ENCODE measurements at places on chromosomes 3 and 15.

GRCh38 chr3:156160647-156161046, 40.3 kb downstream of the KCNAB1 start:
- no peak for DNase-seq

- no peak for DNase-seq
Measured at GRCh38 chr3:35335703-35336102, 303.6 kb upstream of the ARPP21 start.

DNA sequence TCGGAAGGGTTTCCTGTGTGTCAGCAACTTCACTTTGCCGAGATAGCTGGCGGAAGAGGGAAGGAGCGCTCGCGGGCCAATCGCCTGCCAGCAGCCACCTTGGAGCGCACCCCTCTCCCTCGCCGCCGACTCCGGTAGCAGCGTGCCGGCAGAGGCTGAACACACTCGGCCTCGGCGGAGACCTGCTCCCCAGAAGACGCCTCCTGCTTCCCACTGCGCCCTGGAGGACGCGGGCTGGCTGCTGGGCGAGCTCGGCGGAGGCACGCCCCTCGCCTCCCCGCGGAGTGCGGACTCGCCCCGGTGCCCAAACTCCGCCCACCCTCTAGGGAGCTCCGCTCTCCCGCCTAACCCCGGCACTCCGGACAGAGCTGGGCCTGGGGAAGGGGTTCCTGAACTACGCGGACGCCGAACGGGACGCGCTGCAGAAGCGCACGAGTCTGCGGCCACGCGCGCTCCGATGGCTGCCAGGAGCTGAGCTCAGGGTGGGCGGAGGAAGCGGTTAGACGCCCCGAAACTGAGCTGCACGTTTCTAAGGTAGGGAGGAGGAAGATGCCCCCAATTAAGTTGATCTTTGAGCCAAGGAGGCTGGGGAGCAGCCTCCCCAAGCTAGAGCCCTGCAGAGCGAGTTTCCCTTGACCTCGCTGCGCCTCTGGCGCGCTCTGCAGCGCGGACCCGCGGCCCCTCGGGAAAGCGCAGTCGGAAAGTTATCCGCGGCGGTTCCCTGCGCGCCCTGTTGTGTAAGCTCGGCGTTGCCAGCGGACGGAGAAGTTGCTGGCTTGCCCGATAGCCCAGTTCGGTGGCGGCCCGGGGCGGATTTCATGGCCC, at the start of gene P2RY1:
TSS of gene P2RY1 (plus strand) at position 356 of the 825 bp plus-strand sequence. CDS start 652 bp downstream, outside the sequence.
- DNase-seq = no peak

DNA sequence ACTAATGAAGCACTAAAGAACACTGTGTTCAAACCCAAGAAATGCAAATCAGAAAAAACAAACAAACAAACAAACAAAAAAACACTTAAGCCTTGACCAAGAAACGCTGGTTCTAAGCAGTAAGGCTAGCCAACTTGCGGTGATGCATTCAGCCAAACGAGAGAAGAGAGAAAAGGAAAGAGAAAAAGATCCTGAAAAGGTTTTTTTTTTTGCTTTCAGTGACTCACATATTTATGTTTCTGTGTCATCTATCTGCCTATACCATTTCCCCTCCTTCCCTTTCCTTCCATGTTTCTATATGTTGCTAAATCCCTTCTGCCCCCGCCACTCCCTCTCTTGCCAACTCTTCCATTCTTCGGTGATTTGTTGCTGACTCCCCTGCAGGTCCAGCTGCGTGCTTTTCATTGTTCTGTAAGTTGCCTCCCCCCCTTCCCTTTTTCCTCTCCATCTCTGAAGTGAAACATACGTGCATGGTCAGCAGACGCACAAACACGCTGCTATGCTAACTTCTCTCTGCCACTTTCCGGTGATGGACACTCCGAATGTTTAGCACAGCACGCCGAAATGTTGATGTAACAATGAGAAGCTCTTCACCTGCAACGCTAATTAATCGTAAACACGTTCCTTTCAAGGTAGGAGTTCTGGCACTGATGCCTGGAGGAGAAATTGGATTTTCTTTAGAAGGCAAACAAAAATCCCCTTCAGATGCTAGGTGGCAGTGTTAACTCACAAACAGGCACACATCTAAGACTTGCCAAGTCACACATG, 154.4 kb downstream of the TUSC7 start:
- no peak for DNase-seq

GRCh38 chr15:83107841-83108181, 366 bp downstream of the TM6SF1 start:
- DNase-seq = no peak

DNA sequence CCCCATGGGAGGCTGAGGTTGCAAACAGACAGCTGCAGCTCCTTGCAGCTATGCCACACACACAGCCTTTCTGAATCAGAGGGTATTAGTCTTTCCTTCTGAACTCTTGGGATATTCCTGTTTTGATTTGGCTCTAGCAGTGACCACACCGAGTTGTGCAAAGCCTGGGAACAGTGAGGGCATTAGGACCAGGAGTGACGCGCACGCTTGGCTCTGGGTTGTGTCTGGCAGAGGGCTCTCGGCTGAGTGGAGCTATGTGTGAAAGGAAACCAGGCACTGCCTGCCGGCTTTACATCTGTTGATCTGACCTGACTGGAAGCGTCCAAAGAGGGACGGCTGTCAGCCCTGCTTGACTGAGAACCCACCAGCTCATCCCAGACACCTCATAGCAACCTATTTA, at the start of gene GALNT15:
TSS of gene GALNT15 (plus strand) at position 292 of the 400 bp plus-strand sequence. CDS start 472 bp downstream, outside the sequence.
- DNase-seq = peak; percentile 97

GRCh38 chr15:78302579-78303312, 3.3 kb upstream of the SKIC8 start:
- DNase-seq = no peak

DNA sequence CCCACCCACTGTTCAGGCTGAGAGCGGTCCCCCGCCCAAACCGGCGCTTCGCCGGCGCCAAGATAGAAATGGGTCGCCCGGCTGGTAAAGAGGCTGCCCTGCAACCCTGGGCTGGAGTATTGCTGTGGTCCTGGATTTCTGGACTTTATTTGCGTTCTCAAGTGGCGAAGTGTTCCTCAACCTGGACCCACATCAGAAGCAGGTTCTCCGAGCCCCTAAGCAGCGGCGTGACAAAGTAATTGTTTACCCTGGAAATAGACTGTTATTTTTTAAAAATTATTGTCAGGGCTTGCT, 481 bp upstream of the DYNC1LI1 start:
- no peak for DNase-seq

DNA sequence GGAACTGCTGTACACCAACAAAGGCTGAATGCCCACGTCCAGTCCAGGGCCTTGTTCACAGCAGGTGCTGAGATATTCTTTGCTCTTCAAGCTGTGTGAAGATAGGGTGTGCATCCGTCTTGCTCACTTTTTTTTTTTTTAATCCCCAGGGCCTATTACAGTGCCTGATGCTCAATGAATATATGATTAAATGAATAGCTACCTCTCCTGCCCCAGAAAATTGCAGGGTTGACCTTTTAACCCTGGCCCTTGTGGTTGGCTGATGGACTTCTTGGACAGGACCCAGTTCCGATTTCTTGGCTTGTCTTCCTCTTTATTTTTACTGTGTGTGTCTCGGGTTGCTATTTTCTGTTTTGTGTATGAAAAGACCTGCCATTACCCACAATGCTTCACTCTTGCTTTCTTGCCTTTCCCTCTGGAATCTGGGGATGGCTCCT, 2.9 kb upstream of the FYTTD1 start:
- no peak for DNase-seq

DNA sequence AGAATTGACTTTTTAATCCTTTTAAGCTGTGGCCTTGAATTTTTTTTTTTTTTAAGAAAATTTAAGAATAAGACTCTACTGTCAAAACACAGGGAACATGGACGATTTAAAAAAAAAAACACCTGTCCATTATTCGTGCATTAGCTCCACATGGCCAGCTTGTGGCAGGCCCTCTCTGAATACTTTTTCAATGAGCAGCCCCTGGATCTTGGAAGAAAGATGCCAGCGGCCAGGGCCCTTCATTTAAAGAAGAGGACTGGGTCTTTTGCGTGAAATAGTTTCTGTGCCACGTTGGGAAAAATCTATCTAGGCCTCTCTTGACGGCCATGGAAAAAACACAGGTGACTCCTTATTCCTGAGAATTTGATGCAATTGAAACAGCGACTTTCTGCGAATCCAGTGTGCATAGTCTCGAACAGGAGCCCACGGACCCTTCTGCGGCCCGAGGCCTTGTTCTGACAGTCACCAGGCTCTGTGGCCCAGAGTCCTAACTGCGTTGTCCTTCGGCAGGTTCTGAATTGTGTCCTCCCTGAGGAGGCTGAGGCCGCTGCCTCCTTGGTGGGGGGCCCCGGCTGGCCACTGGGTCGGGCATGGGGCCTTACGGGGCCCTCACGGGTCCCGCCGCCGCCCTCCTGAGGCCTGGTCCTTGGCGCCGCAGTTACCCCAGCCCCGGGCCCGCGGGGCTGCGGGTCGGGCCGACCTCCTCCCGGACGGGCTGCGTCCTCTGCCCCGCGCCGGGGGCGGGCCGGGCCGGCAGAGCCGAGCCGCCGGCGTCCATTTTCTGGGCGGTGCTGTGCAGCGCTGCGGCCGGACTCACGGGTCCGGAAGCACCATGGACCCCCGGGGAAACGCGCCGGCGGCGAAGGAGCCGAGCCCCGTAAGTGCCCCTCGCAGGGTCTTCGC, 33.5 kb downstream of the ZBTB38 start:
- no peak for DNase-seq

DNA sequence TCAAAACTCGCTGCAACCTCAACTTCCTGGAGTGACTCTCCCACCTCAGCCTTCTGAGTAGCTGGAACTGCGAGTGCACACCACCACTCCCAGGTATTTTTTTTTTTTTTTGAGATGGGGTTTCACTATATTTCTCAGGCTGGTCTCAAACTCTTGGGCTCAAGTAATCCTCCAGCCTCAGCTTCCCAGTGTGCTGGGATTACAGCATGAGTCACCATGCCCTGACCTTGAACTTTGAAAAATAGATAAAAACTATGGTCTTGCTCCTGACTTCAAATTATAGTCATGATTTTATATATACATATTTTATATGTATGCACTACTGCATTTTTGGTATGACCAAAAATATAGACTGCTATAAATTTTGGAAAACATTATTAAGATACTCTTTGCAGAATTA, 6.9 kb upstream of the PLSCR5 start:
- no peak for DNase-seq

- DNase-seq = no peak
Measured at GRCh38 chr15:33315044-33315443, 4.3 kb downstream of the RYR3 start.

DNA sequence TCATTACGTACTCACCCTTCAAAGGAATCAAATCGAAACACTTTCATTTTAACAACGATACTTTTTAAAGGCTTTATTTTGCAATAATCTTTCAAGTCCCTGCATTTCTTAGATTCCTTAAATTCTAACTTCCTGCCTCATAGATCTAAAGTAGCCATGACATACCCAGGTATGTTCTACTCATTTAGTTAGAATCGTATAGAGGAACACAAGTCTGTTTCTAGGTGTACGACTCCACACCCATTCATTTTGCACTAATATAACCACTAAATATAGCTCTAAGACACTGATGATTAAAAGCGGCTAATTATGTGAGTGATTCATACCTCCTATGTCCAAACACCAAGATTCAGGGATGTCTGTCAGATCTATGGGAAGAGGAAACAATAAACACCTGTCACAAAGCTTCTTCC, 1.3 kb downstream of the ATP13A3 start:
- no peak for DNase-seq

DNA sequence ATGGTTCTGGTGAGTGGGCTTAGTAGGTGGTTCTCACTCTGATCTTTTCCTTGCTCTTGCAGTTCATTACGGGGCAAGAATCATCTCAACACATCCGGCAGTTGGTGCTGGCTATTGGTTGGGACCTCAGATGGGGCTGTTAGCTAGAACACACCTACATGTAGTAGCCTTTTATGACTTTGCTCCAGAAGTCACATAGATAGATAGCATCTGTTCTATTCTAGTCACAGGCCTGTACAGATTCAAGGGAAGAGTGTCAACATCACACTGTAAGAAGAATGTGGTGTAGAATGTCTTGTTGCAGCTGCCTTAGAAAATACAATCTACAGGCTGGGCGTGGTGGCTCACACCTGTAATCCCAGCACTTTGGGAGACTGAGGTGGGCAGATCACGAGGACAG, 15.1 kb downstream of the RAB5A start:
- DNase-seq = no peak

Data from ascending aorta (tissue), 2 donors.